ENCODE measurements at places on chromosomes 6 and 20. TPM values are rescaled to one million over a fixed set of nuclear protein-coding genes. Genes with fewer than 3 reads are reported as not detected.

The PNISR gene
- total RNA-seq, result 31.2 TPM

The BACH2 gene
- total RNA-seq, result 0.70 TPM

The BCAS4 gene
- total RNA-seq, result 31.1 TPM

The BPI gene
- not detected for total RNA-seq

The EYS gene
- 0.19 TPM for total RNA-seq

The DDAH2 gene
- total RNA-seq, result 33.4 TPM

The GSTA4 gene
- total RNA-seq, result 8.5 TPM

The APCDD1L gene
- total RNA-seq, result 0.07 TPM

The MICB gene
- 7.4 TPM for total RNA-seq

The CST1 gene
- total RNA-seq, result 1.1 TPM

The NMBR gene
- total RNA-seq, result not detected

The COL9A3 gene
- 0.54 TPM for total RNA-seq
